ENCODE measurements at places on chromosomes 16 and 17.

DNA sequence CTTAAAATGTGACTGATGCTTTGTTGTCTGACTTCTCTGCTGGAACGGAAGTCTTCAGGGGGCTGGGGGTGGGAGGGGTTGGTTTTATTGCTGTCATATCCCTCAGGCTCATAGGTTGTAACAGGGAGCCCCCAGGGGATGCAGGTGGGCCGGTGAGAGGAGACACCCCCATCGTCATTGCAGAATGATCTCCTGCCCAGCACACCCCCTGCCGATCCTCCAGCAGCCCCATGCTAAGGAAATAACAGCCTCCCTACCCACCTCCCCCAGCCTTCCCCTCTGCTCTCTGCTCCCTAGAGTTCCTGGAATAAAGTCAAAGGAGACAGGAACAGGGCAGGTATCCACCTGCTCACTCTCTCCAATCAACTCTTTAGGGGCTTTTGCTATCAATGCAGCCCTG, 270.1 kb upstream of the TNRC6C start:
- DNase-seq = no peak

DNA sequence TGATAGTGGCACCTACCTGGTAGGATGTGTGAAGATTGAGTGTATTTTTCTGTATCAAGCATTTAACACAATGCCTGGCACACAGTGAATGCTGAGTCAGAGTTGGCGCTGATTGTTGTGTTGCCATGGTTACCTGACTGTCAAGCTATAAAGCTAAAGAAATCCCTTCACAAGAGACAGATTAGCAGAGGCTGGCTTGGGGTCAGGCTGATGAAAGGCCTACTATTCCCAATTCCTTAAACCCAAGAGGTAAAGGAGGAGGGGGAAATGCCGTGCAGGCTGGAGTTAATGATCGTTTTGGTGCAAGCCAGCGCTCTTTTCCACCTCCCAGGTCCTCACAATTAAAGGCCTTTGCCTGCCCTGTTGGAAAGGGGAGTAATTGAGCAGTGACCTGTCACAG, 5.9 kb downstream of the CLEC19A start:
- no peak for DNase-seq

DNA sequence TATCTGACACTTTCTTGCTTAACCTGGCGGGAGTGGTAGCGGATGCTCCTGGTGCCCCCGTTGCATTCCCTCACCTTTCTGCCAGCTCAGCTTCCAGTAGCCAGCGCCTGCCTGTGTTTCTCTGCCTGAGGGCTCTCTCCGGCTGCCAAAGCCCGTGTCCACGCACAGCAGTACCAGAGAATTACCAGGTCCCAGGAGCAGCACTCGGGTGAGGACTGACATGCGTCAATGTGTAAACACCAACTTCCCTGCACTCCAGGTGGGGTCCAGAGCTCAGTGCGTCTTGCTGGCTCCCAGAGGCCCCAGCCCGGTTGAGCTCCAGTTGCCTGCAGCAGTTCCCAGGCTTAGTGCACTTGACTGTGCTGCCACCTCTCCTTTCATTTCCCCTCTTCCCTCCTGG, 54.8 kb downstream of the CDH13 start:
- DNase-seq = no peak

DNA sequence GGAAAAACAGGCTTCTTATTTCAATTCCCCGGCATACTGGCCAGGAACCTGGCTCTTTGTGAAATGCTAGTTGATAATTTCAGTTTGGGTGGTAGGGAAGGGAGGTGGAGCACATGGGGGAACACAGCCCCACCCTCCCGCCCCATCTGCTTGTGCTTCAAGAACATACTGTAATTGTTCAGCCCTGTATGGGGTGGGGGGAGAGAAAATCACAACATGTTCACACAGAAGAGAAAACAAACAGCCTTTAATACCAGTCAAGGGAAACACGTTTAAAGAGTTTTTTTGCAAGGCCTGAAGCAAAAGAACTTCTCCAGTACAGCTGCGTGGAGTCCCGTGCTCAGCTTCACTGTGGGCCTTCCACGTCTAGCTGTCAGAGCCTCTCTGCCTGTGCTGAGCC, 59.7 kb downstream of the SHISA6 start:
- DNase-seq = no peak

GRCh38 chr17:34736611-34737010, 157.2 kb downstream of the TMEM132E start:
- no peak for DNase-seq

- DNase-seq = peak; percentile 25
Observed at GRCh38 chr16:2046893-2047329, 723 bp downstream of the NTHL1 start.

GRCh38 chr17:40325156-40326013, 16.4 kb downstream of the RARA start:
- DNase-seq = peak; percentile 49

DNA sequence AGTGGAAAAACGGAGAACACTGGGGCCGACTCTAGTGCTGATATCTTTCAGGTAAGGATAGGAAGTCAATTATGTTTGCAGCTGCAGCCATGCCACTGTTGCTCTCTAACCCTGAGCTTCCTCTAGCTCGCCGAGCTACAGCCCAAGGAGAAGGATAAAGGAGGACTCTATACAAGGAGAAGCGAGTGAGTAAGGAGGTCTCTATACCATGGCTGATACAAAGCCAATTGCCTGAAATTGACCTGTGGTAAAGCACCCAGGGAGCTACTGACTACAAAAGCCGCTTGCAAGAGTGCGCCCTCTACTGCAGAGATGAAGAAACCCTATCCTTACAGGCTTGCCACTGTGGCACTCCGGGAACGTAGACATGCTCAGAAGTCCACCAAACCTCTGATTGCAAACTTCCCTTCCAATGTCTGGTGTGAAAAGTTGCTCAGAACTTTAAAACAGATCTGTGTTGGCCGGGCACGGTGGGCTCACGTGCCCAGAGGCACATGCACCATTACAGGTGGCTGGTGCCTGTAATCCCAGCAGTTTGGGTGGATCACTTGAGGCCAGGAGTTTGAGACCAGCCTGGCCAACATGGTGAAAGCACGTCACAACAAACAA, 10.8 kb upstream of the SLC46A1 start:
- DNase-seq = peak; percentile 71

GRCh38 chr17:78357177-78357586, 2.7 kb downstream of the SOCS3 start:
- DNase-seq = peak; percentile 35

Measured in activated naive CD4-positive, alpha-beta T cell treated with anti-CD3 and anti-CD28 coated beads, Interleukin-2, amount 10 ng/mL, durations not matched to agents 7 days and 5 days (primary cell).